ENCODE measurements at places on chromosomes 2 and 18.

- no peak for DNase-seq
These were observed 39.7 kb downstream of the DHX57 start for GRCh38 chr2:38835990-38836389.

- DNase-seq, result no peak
These were observed 14.1 kb downstream of the SP110 start for GRCh38 chr2:230205721-230206120.

DNA sequence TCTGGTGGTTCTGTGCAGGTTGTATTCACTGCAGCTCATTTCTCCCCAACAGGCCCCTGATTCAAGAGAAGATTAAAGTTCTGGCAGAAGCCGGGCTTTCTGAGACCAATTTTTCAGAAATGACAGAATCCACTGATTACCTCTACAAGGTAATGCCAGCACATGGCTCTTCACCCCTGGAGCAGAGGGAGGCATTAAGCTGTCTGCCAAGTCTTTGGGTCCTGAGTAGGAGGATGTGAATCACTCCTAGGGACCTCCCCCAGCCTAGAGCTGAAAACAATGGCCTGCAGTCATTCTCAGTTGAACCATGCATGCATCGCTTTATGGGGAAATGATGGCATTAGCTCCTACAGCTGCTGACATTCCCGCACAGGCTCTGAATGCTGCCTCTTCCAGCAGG lies 20.5 kb upstream of the RPL37A start:
- no peak for DNase-seq

GRCh38 chr2:160859096-160859495 lies 301.1 kb upstream of the TANK start:
- no peak for DNase-seq

Data from mesenteric fat pad (tissue), 1 donor.